ENCODE measurements at places on chromosomes 13 and 19. TPM values are rescaled to one million over a fixed set of nuclear protein-coding genes. Genes with fewer than 3 reads are reported as not detected.

The CEACAM20 gene
- total RNA-seq, result not detected

GRCh38 chr19:7670150-7670783, 1.4 kb downstream of the RETN start:
- DNase-seq, result no peak

- DNase-seq, result no peak
Measured at GRCh38 chr19:53396525-53396868, 1.5 kb downstream of the ZNF765 start.

The TRPM4 gene
- total RNA-seq, result 30.0 TPM

The HSPB6 gene
- total RNA-seq, result 1,155 TPM

The CEACAM16 gene
- total RNA-seq, result not detected

The TMEM150B gene
- total RNA-seq, result 6.5 TPM

- no peak for DNase-seq
Measured at GRCh38 chr19:41997851-41998229, 3.8 kb upstream of the ATP1A3 start.

The RNF17 gene
- not detected for total RNA-seq

- DNase-seq, result no peak
Measured at GRCh38 chr19:12141405-12141736, 1.2 kb upstream of the ZNF20 start.

- no peak for DNase-seq
Measured at GRCh38 chr13:50485979-50486935, 357.2 kb downstream of the DLEU7 start.

DNA sequence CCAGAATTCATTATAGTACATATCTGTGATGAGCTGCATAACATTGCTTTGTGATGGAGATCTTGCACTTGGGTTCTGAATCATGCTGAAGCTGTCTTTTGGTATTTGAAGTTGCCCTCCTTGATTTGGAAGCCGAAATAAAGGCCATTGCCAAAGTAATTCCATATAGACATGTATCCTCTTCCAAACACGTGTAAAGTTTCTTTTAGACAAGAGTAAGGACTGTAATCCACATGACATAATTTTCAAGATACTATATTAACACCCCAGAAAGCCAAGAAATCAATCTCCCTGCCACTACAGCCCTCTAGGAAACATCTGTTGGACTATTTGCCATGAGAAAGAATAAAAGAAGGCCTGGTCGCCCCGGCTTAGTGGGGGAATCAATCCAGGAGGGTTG, 754.2 kb downstream of the FGF9 start:
- no peak for DNase-seq

DNA sequence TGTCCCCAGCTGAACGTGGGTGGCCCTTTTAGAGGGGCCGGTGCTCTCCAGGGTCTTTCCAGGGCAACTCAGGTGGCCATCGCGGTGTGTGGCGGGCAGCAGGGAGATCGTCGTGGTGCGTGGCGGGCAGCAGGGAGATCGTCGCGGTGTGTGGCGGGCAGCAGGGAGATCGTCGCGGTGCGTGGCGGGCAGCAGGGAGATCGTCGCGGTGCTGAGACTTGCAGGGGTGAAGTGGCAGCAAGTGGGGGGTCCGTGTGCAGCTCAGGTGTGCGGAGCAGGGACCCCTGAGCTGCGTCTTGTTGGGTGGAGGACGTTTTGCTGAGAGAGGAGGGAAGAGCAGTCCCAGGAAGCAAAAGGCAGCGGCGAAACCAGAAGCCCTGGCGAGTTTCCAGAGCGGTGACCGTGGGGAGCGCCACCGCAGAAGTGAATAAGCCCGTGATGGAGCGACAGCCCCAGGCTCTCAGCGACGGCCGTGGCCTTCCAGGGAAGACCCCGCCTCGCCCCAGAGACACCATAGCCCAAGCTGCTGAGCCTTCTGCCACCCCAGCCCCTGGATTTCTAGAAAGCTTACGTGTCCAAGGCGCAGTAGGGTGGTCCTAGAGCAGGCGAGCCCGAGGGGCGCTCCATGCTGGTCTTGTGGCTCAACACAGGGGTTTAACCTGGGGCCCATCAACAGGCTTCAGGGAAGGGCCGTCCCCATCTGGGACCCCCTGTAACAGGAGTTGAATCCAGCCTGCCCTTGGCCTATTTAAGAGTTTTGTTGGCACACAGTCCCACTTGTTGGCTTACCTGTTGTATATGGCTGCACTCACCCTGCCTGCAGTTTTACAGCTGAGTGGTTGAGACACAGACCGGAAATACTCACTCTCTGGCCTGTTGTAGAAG, 5.4 kb downstream of the NCLN start:
- no peak for DNase-seq

The NUDT15 gene
- 11.4 TPM for total RNA-seq

DNA sequence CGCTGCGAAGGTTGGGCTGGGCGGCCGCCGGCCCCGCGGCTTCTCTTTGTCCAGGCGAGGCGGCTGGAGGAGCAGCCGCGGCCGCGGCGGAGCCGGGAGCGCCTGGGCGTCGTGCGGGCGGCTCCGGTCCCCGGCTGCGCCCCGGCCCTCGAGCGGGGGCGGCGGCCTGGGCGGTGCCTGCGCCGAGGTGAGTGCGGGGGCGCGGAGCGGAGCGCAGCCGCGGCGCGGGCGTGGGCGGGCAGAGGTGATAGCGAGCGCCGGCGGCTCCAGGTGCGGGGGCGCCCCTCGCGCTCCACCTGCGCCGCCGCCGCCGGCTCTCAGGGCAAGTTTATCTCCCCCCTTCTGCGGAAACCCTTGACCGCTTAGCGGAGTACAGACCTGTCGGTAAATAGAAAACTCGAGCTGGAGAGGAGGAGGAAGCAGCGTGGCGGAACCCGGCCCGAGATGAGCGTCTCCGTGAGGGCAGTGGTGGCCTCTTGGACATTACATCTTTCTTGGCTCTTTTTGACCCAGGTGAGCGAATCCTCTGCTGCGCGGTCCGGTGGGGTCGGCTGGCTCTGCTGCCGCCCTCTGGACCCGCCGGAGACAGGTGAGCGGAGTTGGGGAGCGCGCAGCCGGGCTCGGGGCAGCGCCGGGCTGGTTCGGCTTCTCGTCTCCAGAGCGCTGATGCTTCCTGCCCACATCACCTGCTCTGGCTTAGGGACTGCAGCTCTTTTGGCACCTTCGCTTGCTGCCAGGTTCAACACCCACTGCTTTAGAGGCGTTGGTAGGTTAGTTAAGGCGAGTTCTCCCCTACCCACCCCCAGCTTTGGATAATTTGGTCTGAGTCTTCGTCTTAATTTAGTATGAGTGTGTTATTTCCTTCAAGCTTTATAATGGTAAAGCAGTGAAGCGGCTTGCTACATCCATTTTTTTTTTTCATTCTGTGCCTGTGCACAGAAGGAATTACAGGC, at the start of gene MTUS2:
MTUS2 (plus strand) TSS at position 241 of the 953 bp plus-strand sequence.
- no peak for DNase-seq

DNA sequence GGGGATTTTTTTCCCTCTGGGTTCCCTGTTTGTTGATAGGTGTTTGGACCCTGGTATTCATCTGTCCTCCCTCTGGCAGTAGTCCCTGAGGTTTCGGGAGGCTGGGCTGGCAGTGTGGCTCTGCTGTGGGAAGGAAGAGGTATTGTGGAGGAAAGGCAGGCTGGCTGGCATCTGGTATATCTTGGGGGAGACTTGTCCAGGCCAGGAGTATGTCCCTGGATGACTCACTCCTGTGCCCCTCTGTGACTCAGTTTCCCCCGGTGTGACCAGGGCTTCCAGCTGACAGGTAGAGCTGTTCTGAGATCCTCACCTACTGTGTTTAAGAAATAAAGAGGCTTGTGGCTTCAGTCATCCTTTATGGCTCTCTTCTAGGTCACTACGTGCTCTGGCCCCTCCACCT, 14.2 kb upstream of the ZNF492 start:
- DNase-seq, result no peak

The CCNE1 gene
- total RNA-seq, result 2.7 TPM

GRCh38 chr19:39070888-39071287, 13.3 kb upstream of the ACP7 start:
- DNase-seq, result no peak

DNA sequence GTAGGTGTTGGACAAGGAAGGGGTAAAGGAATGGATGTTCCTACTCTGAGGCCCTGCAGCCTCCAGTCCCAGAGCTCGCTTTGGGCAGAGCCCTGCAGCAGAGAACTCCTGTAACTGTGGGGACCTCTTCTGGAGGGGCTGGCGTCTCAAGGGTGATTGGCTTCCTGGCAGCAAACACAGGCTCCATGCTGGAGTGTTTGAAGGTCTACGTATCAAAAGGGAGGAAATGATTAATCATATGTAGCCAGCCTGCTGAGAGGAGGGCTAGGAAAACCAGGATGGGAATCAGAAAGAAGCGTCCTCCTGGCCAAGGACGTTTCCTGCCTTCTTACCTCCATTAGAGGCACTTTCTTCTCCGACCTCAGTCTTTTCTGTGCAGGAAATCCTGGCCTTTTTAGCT, 208.5 kb downstream of the TSHZ3 start:
- DNase-seq, result no peak

- DNase-seq, result peak; percentile 76
Measured at GRCh38 chr19:33390101-33390907, 16.8 kb downstream of the CEBPG start.

DNA sequence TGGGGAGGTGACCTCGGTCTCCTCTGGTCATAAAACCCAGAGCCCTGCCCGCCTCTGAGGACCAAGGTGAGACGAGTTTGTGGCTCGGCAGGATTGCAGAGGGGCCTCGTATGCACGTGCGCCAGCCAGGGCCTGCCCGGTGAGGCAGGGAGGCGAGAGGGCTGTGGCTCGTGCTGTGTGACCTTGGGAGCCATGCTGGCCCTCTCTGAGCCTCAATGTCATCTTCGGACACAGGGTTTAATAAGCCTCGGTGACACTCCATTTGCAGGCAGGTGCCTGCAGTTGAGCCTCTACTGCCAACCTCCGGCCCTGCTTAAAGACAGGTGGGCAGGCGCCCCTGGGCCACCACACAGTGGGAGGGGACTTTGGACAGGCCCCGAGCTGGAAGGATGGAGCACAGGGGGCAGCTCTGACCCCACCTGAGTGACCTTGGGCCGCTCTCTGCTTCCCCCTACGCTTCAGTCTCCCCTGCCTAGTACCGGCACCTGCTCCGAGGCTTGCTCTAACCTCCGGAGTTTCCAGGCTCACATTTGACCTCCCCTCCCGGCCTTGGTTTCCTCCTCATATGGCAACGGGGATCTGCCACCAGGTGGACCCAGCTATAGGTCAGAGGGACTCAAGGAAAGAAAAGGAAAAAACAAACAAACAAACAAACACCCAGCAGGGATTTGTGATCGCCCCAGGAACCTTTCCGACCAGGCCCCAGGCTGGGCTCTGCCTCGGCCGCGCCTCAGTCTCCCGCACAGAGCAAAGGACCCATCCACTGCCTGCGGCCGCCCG, 3.1 kb downstream of the ZBTB7A start:
- no peak for DNase-seq

GRCh38 chr13:91232716-91233115, 114.8 kb upstream of the MIR17HG start:
- DNase-seq, result no peak
